Stimulated activated CD4-positive, alpha-beta T cell treated with anti-CD3 and anti-CD28 coated beads, Interleukin-1b, Interleukin-23, amount 100 ng/mL, for 1 hour (primary cell): ENCODE measurements at places on chromosomes 6 and 20.

DNA sequence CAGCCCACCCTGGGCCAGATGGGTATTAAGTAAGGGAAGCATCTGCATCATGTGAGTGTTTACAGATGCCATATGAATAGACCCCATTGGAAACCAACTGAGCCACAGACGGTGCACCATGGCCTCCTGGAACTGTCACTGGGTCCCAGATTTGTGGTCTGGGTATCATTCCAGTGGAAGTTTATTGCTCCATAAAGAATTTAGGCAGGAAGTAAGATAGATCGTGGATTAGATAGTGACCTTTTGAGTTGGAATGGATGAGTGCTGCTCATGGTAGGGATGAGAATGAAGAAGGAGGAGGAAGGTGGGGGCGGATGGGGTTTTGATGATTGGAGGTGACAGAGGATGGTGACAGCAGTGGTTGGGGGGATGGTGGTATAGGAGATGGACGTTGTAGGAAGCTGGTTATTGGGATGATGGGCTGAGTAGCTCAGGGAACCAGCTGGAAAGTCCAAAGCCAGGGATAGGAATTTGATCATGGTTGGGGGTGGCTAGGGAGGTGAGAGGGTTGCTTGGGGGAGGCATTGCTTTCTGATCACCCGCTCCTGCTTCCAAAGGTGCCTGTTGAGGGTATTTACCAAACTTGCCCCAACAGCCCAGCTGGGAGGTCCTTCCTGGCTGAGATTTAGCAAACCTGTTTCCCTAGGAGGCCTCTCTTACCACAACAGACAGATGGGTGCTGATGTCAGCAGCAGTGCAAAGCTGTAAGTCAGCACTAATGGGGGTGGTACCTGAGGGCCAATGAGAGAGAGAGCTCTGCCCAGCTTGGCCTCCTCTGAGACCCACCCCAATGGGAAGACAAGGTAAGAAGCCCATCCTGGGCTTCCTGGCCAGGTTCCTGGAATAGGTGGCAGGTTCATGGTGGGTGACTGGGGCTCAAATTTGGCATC lies 78.0 kb downstream of the VEGFA start:
- no peak for DNase-seq

DNA sequence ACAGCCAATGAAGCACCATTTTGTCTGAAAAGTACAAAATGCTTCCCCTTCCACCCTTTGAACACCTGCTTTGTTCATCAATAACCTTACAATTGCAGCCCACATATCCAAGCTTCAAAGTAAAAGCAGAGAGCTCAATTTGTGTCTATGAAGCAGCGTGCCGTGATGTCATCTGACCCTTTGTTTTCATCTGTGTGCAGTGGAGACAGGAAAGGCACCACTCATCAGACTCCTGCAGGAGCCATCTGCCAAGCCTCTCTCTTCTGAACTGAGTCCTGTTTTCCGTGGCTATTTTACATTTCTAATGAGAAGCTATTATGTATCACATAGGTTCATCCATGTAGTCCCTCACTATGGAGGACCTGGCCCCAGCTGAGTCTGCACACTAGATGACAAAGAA lies 7.5 kb upstream of the LY86 start:
- DNase-seq: no peak

- no peak for DNase-seq
Measured at GRCh38 chr6:137740091-137740755, 126.8 kb upstream of the TNFAIP3 start.

DNA sequence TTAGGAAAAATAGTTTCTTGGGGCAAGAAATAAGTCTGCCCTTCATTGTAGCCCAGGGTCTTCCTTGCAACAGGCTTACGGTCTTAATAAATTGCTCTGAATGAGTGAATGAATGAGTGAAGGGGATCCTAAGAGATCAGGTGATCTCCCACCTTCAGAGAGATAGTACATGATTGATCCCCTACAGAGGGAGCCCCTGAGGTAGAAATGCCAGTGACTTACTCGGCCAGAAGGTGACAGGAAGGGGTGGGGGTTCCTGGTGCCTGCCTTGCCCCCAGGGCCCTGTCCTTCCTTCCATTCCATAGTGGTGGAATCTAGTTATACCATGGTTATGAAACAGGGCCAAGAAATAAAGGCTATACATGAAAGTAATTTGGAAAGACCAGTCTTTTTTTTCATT lies 215.3 kb upstream of the SSTR4 start:
- no peak for DNase-seq

- no peak for DNase-seq
Measured at GRCh38 chr20:59933296-59933848, at the start of gene SYCP2. TSS of gene SYCP2 (minus strand) at chr20:59933637. CDS start at chr20:59922413, 11,224 bp downstream.

- DNase-seq: no peak
Measured at GRCh38 chr6:3305216-3305565, 46.4 kb downstream of the PSMG4 start.

GRCh38 chr6:41343641-41344187 lies 8.3 kb downstream of the NCR2 start:
- no peak for DNase-seq

- DNase-seq: no peak
Measured at GRCh38 chr20:31984981-31985471, 17.1 kb downstream of the XKR7 start.

GRCh38 chr6:142648036-142648451 lies 296.9 kb downstream of the HIVEP2 start:
- no peak for DNase-seq

DNA sequence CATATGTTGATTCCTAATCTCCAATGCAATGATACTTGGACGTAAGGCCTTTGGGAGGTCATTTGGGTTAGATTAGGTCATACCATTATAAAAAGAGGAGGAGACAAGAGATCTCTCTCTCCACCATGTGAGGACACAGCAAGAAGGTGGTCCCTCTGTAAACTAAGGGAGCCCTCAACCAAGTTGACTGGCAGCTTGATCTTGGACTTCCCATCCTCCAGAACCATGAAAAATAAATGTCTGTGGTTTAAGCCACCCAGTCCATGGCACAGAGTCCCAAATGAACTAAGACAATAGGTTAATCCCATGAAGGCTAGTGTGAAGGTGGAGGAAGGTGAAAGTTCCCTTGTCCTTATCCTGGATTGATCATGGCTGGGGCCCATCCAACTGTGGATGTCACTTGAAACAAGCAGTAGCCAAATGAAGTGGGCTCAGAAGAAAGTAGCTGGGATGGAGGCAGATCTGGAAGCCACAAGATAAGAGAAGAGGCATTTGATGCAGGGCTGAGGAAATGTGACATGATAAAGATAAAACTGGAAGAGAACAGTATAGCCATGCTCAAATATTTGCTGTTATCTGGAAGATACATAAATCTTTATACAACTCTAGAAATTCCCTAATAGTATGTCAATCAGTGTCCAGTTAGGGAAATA lies 99.9 kb downstream of the BANF2 start:
- no peak for DNase-seq

DNA sequence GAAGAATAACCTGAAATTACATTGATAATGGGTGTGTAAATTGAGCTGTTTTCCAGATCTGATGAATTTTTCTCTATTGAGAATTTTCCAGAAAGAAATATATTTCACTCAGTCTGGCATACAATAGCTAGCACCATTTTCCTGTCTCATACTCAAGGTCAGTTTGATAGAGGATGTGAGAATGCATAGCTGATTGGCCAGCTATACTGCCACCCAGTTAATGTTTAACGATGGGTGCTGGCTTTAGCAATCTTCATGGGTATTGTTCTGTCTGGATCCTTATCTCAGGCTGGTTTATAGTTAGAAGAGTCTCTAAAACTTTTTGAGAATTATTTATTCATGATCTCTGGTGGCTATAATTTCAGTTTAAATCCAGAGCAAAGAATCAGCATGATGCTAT lies 147.4 kb downstream of the HDGFL1 start:
- DNase-seq: no peak

- no peak for DNase-seq
Measured at GRCh38 chr6:20237677-20238460, 25.6 kb upstream of the MBOAT1 start.

DNA sequence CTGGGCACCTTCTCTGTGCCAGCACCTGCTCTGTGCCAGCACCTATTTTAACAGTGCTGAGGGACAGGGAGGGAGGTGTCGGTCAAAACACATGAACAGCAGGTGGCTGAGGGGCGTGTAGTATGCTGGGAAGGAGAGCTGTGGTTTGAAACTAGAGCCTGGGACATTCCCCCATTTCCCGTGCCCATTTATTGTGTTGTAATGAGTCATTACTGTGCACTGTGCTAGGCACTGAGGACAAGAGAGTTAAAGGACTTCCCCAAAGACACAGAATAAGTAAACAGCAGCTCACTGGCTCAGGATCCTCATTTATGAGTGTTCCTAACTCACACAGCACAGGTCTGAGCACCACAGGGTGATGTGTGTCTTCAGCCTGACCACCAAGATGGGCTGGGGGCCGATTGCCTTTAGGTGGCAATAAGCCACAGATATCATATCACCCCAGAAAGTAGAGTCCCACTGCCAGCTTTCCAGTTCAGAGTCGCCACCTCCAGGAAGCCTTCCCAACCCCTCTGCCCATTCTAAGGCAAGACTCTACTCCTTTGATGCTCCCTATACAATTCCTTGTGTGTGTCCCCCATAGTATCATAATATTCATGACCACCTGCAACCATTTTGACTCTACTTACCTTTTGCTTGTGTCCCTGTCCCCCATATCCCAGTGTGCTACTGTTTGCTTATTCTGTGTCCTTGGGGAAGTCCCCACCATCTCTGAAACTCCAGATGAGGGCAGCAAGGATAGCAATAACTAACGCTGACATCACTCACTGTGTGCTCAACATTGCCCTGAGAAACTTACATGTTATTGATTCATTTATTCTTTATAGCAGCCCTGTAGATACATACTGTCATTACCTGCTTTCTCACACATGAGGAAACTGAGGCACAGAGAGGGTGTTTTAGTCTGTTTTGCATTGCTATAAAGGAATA lies 87.3 kb downstream of the TOX2 start:
- DNase-seq: no peak

DNA sequence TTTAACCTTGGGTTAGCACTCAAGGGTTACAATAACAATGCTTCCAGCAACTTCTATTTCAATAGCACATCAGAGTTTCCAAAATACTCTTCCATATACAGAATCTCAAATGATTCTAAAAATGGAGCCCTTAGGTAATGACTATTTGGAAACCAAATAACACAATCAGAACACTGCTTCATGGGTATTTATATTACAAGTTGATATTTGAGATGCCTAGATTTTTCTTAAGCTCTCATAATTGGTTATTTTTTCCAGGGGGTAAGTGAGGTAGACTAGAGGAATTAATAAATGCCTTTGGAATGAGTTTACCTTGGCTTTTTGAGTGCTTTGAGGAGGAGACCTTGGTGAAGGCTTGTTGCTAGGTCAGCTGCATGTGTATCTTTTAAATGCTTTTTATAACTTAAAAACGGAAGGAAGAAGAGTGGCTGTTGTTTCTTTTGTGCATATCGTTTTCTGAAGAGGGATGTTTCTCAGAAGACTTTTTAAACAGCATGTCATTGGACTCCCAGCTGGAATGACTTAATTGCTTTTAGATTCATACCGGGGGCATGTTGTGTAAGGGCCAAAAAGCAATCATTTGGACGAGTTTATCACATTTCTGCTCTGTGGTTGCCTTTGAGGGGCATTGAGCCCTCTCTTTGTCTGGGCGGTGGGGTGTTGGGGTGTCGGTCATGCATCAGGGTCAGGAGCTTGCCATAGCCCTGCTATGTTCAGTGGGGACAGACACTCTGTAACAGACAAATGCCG lies 186.0 kb downstream of the DTNBP1 start:
- no peak for DNase-seq

DNA sequence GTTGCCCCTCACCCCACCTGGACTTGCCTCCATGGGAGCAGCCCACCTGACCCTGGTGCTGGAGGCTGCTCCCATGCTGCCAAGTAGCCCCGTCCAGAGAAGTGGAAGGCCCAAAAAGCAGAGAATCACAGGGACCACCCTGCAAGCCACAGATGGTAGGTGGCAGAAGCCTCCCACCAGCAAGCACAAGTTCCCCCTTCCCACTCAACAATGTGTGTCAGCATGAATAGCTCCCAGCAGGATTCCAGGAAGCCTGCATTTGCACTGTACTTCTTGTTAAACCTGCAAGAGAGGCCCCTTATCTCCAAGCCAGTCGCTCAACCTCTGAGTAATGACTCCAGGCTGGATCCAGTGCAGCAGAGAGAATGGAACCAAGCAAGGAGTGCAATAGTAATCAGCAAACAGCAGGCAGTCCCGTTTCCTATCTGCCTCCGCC lies 180.8 kb upstream of the CST7 start:
- no peak for DNase-seq

- no peak for DNase-seq
Measured at GRCh38 chr20:13670160-13670559, 31.4 kb upstream of the TASP1 start.

GRCh38 chr6:157215717-157216116 lies 107.6 kb downstream of the TMEM242 start:
- DNase-seq: no peak

GRCh38 chr6:54192993-54193392 lies 81.8 kb downstream of the MLIP start:
- DNase-seq: no peak

- DNase-seq: no peak
Measured at GRCh38 chr6:157518397-157519250, 137.6 kb downstream of the ZDHHC14 start.

GRCh38 chr6:105432797-105433196 lies 29.9 kb upstream of the PREP start:
- no peak for DNase-seq

DNA sequence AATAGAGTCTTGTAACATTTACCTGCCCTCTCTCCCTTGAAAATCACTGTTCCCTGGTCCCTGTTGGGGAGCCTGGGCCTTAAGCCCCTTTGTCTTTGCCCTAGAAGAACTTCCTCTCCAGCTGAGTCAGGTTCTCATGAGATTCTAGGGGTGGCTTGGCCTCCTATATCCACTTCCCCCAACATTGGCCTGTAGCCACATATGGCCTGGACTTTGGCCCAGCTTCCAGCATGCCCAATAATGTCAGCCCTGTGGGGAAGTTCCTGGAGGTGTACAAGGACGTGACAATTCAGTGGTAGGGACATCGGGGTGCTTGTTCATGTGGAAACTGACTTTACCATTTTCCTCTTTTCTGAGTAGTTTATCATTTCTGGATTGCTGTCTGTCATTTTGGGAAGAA lies 17.2 kb upstream of the MAS1L start:
- no peak for DNase-seq
